ENCODE measurements at places on chromosomes 11 and 22. TPM values are rescaled to one million over a fixed set of nuclear protein-coding genes. Genes with fewer than 3 reads are reported as not detected.

Gene CHST1
- total RNA-seq: 0.19 TPM

Gene C1QTNF5
- 11.0 TPM for total RNA-seq

Gene OR8B4
- total RNA-seq: not detected

Gene THYN1
- total RNA-seq: 74.7 TPM

Gene RIN1
- 33.5 TPM for total RNA-seq

Gene BIRC3
- 1.3 TPM for total RNA-seq

Gene PSMC3
- total RNA-seq: 98.1 TPM

Gene POU2AF3
- not detected for total RNA-seq

Data from regular cardiac myocyte (primary cell).